Sigmoid colon (tissue), 7 donors: ENCODE measurements at places on chromosomes 4 and X. TPM values are rescaled to one million over a fixed set of nuclear protein-coding genes. Genes with fewer than 3 reads are reported as not detected.

The CD40LG gene
- 0.33 TPM for total RNA-seq

The CYLC1 gene
- total RNA-seq = not detected

GRCh38 chrX:44871931-44872820, 812 bp upstream of the KDM6A start:
- no peaks in the 10 kb centered on the region for H3K27me3 ChIP-seq
- DNase-seq = peak; percentile 77
- H3K4me1 ChIP-seq = no peaks in the 10 kb centered on the region
- peak overlapping the region; percentile 89 for H3K4me3 ChIP-seq

DNA sequence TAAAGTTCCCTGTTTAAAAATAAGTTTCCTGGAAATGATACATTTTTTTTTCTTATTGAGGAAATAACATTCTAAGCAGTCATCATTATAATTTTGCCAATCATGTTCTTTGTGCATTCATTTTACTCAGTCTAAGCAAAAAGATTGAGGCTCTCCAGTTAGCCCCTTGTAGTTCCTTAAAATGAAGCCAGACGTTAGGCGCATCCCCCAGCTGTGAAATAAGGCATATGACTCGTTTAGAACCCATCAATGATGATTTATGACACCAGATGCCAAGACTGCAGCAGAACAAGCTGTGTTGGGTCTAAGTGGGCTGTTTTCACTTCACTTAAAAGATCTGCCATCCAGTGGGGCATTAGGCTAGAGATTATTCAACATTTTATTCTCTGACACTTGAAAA, 17.0 kb downstream of the PDGFC start:
- no peak overlapping the region for H3K27ac ChIP-seq
- H3K4me3 ChIP-seq = no peak overlapping the region
- H3K27me3 ChIP-seq = no peaks in the 10 kb centered on the region
- no peaks in the 10 kb centered on the region for H3K36me3 ChIP-seq
- no peak for DNase-seq

DNA sequence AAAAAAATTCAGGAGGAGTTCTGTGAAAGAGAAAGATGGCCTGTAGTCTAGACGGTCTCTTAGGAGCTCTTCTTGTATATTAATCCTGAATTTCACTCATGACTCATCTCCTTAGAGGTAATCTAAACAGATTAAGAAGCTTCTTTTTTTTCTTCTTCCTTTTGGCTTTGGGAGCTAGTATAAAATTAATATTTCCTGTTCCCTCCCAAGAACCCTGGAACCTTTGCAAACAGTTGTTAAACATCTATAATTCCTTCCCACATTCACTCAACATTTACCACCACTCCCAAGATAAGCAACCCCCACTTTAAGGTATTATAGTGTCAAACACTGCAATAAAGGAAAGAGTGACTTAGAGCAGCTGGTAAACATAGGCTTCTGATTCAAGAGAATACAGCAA, 146.4 kb upstream of the EDNRA start:
- no peak overlapping the region for H3K27ac ChIP-seq
- no peak overlapping the region for H3K4me3 ChIP-seq
- H3K36me3 ChIP-seq = no peaks in the 10 kb centered on the region

GRCh38 chr4:83362492-83363329, 28.1 kb upstream of the HPSE start:
- DNase-seq = no peak
- no peaks in the 10 kb centered on the region for H3K4me1 ChIP-seq
- H3K27ac ChIP-seq = no peak overlapping the region
- H3K4me3 ChIP-seq = no peak overlapping the region
- H3K36me3 ChIP-seq = no peaks in the 10 kb centered on the region
- H3K27me3 ChIP-seq = no peaks in the 10 kb centered on the region

GRCh38 chrX:136819031-136819703, 38.4 kb upstream of the ARHGEF6 start:
- no peaks in the 10 kb centered on the region for H3K27me3 ChIP-seq
- no peak for DNase-seq
- no peak overlapping the region for H3K27ac ChIP-seq
- H3K36me3 ChIP-seq = no peaks in the 10 kb centered on the region

DNA sequence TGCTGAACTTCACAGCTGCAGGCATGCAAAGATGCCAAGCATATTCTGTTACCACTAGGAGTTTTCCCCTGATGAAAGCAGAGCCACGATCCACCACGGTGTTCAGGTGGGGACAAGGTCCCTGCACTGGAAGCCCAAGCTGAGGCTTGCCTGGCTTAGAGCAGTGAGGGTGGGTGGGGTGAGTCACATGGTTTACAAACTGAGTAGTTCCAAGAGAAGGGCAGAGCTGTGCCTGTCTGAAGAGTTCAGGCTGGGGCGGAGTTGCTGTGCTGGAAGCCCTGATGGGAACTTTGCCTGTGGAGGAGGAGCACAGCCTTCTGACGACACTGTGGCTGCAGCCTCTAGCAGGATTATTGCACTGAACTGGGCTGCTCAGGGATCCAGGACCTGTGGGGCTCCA, 45.5 kb downstream of the FAM9B start:
- no peaks in the 10 kb centered on the region for H3K4me1 ChIP-seq
- H3K4me3 ChIP-seq = no peak overlapping the region
- no peak overlapping the region for H3K27ac ChIP-seq
- no peaks in the 10 kb centered on the region for H3K27me3 ChIP-seq

GRCh38 chr4:34733185-34733941, 1511.0 kb downstream of the ARAP2 start:
- H3K36me3 ChIP-seq = no peaks in the 10 kb centered on the region
- no peak for DNase-seq
- no peak overlapping the region for H3K4me3 ChIP-seq
- H3K27ac ChIP-seq = no peak overlapping the region
- H3K27me3 ChIP-seq = no peaks in the 10 kb centered on the region
- no peaks in the 10 kb centered on the region for H3K4me1 ChIP-seq

DNA sequence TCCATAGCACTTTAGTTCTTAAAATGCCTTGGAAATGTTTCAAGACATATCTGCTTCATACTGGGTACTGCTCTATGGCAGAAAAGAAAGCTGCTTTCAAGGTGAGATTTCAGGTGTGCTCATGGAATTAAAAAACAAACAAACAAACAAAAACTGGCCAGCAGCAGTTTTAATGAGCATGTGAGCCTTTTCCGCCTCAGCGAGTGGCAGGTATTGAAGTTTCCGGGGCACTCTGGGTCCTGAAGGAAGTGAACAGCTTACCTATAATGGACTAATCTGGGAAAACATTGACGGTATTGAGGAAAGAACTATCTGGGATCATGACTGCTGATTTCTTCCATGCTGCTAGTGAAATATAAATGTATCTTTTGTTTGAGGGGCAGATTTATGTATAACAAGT, 194.6 kb downstream of the MAML3 start:
- no peak for DNase-seq
- H3K27ac ChIP-seq = no peak overlapping the region
- no peaks in the 10 kb centered on the region for H3K36me3 ChIP-seq
- H3K27me3 ChIP-seq = no peaks in the 10 kb centered on the region

- H3K4me1 ChIP-seq = no peaks in the 10 kb centered on the region
- H3K36me3 ChIP-seq = no peaks in the 10 kb centered on the region
- H3K27ac ChIP-seq = no peak overlapping the region
- no peak overlapping the region for H3K4me3 ChIP-seq
- H3K27me3 ChIP-seq = no peaks in the 10 kb centered on the region
These were observed 127.5 kb upstream of the RADX start for GRCh38 chrX:106484233-106484632.

- H3K4me3 ChIP-seq = no peak overlapping the region
- H3K36me3 ChIP-seq = no peaks in the 10 kb centered on the region
- H3K27ac ChIP-seq = no peak overlapping the region
- no peak for DNase-seq
These were observed 57.6 kb downstream of the ENPEP start for GRCh38 chr4:110533590-110533910.

- H3K36me3 ChIP-seq = no peaks in the 10 kb centered on the region
- H3K4me1 ChIP-seq = no peaks in the 10 kb centered on the region
- DNase-seq = no peak
- H3K27me3 ChIP-seq = no peaks in the 10 kb centered on the region
- H3K27ac ChIP-seq = no peak overlapping the region
These were observed 196.4 kb upstream of the LDB2 start for GRCh38 chr4:17094876-17095210.

DNA sequence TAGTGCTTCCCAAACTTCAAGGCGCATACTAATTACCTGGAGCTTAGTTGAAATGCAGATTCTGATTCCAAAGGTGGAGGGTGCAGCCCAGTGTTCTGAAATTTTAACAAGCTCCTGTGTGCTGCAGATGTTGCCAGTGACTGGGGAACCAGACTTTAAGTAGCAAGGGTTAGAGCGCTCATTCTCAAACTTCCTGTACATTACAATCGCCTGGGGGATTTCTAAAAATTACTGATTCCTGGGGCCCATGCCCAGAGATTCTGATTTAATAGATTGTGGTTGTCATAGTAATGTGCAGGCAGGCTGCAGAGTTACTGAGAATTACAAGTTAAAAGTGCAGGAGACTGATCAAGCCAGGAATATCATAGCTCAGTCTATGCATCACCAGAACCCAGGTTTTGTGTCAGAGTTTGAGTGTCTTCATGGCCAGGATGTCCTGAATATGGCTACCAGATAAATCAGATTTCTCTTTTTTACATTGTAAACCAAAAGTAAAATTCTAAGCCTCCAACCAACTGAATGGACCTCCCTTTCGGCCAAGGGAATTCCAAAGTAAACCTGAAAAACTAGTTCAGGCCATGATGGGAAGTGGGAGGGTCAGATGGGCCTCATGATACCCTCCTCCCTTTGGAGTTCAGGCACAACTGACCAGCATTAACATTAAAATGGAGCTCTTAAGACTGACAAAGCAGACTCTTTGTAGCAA, 121.6 kb downstream of the ATXN3L start:
- H3K4me1 ChIP-seq = no peaks in the 10 kb centered on the region
- no peaks in the 10 kb centered on the region for H3K27me3 ChIP-seq
- DNase-seq = no peak
- H3K4me3 ChIP-seq = no peak overlapping the region
- H3K36me3 ChIP-seq = no peaks in the 10 kb centered on the region
- H3K27ac ChIP-seq = no peak overlapping the region

- H3K27me3 ChIP-seq = no peaks in the 10 kb centered on the region
- H3K27ac ChIP-seq = no peak overlapping the region
- no peaks in the 10 kb centered on the region for H3K4me1 ChIP-seq
- H3K36me3 ChIP-seq = no peaks in the 10 kb centered on the region
- no peak for DNase-seq
- H3K4me3 ChIP-seq = no peak overlapping the region
These were observed 39.6 kb downstream of the SOWAHB start for GRCh38 chr4:76858319-76858718.

GRCh38 chrX:68717663-68718442, 70.4 kb downstream of the STARD8 start:
- DNase-seq = peak; percentile 55
- no peaks in the 10 kb centered on the region for H3K36me3 ChIP-seq
- no peaks in the 10 kb centered on the region for H3K27me3 ChIP-seq
- no peak overlapping the region for H3K4me3 ChIP-seq
- H3K27ac ChIP-seq = no peak overlapping the region

DNA sequence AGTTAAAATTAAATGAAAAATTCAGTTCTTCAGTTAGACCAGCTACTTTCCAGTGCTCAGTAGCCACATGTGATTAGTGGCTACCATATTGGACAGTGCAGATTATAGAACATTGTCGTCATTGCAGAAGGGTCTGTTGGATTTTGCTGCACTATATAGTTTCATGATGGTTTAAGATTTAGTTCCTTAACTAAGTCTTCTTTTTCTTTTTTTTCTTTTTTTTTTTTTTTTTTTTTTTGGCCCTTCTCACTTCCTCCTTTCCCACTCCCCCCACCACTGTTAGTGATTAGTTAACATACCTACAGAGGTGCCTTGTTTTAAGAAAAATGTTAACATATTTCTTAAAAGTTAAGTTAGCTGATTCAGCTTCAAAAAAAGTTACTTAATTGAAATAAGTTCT, 9.0 kb downstream of the RAB9A start:
- H3K36me3 ChIP-seq = no peaks in the 10 kb centered on the region
- H3K4me3 ChIP-seq = no peak overlapping the region
- no peak overlapping the region for H3K27ac ChIP-seq
- no peaks in the 10 kb centered on the region for H3K4me1 ChIP-seq
- DNase-seq = no peak

GRCh38 chr4:55609393-55609866, 17.4 kb upstream of the PDCL2 start:
- DNase-seq = no peak
- H3K36me3 ChIP-seq = no peaks in the 10 kb centered on the region
- H3K4me3 ChIP-seq = no peak overlapping the region
- H3K27ac ChIP-seq = no peak overlapping the region
- no peaks in the 10 kb centered on the region for H3K27me3 ChIP-seq

DNA sequence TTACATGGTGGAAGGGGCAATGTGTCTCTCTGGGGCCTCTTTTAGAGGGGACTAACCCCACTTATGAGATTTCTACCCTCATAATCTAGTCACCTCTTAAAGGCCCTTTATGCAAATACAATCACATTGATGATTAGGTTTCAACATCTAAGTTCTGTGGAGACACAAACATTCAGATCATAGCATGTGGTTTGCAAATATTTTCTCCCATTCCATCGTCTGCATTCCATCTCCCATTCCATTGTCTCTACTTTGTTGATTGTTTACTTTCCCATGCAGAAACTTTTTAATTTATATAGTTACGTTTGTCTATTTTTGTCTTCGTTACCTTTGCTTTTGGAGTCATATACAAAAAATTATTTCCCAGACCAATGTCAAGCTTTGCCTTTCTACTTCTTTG, 927.5 kb upstream of the INTU start:
- H3K27me3 ChIP-seq = no peaks in the 10 kb centered on the region
- no peak overlapping the region for H3K27ac ChIP-seq
- H3K4me3 ChIP-seq = no peak overlapping the region

- DNase-seq = no peak
- peak overlapping the region; percentile 29 for H3K27ac ChIP-seq
- no peaks in the 10 kb centered on the region for H3K27me3 ChIP-seq
- no peak overlapping the region for H3K4me3 ChIP-seq
- H3K4me1 ChIP-seq = peaks cover 43% of the 10 kb centered on the region
These were observed 31.1 kb downstream of the CCKAR start for GRCh38 chr4:26459054-26459755.

DNA sequence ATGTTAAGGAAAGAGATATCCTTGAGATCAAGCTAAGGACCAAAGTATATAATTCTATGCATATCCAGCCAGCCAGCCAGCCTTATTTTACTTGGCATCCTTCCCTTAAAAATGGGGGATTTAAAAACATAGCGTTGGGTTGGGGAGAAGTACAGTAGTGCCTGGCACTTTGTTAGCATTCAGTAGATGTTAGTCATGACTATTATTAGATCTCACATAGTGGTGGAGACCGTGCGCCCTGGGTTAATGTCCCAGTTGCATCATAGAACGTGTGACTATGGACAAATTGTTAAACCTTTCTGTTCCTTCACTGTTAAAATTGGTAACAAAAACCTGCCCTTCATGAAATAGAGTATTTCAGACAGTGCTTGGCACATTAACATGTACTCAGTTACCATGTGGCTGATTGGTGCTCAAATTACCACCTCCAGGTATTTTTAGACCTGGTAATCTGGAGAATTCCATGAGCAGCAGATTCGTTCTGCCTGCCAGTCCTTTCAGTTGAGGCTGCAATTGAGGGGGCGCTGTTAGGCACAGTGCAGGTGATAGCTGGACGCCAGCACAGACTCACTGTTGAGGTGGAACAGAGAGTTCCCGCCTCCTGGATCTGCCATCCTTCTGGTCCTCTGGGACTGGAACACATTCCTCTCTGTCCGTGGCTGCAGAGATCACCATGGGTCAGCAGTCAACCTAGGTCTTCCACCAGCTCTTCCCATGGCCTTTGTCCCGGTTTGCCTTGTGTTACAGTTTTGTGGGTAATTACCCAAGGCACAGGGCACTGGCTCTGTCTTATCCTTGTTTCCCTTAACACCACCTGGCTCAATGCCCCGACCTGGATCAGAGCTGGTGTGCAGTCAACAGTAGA, 31.7 kb downstream of the RBBP7 start:
- H3K4me1 ChIP-seq = no peaks in the 10 kb centered on the region
- H3K27ac ChIP-seq = peak overlapping the region; percentile 69
- DNase-seq = no peak
- H3K27me3 ChIP-seq = no peaks in the 10 kb centered on the region
- no peaks in the 10 kb centered on the region for H3K36me3 ChIP-seq
- H3K4me3 ChIP-seq = no peak overlapping the region
